Bone marrow (tissue), 2 donors: ENCODE measurements at places on chromosomes 5 and 9.

DNA sequence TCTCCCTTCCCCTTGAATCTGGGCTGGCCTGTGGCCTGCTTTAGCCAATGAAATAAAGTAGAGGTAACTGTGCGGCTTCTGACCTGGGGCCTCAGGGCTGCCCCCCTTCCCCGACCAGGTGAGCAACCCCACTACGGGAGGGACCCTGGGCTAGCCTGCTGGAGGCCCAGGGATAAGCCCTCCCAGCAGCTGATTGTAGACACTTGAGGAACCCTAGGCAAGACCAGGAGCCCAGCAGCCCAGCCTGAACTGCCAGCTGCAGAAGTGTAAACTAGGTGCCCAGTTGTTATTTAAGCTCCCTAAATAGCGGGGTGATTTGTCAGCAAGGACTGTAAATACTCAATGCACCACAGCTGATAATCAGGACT is 41.3 kb downstream of the RAPGEF1 start:
- DNase-seq: no peak

GRCh38 chr5:152237531-152237930 is 167.5 kb downstream of the NMUR2 start:
- no peak for DNase-seq

GRCh38 chr5:139717221-139717620 is 69.1 kb downstream of the CXXC5 start:
- DNase-seq: no peak

DNA sequence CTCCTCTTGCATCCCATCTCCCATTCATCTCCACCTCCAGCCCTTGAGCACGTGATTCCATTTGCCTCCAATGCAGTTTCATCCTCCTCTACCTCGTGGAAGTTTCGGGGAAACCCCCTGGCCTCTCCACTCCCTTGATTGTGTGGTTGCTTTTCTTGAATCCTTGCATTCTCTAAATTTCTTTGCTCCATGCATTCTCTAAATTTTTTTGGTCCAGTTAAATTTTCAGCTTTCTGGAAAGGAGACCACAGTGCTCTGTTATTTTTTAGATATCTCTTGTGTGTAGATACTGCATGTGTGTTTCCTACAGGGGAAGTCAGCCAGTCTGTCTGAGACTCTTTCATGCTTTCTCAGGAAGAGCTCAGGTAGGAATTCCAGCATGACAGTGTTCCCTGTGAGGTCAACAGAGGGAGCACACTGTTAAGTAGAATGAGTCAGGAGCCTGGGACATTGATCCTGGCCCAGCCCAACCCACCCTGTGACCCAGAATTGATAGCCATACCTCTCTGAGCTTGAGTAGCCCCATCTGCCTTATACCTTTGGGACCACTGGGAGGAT is 52.8 kb downstream of the AMBP start:
- no peak for DNase-seq

- DNase-seq: no peak
Measured at GRCh38 chr9:126377176-126377509, 50.5 kb downstream of the MVB12B start.

GRCh38 chr5:5145651-5146529 is 5.8 kb downstream of the ADAMTS16 start:
- no peak for DNase-seq

DNA sequence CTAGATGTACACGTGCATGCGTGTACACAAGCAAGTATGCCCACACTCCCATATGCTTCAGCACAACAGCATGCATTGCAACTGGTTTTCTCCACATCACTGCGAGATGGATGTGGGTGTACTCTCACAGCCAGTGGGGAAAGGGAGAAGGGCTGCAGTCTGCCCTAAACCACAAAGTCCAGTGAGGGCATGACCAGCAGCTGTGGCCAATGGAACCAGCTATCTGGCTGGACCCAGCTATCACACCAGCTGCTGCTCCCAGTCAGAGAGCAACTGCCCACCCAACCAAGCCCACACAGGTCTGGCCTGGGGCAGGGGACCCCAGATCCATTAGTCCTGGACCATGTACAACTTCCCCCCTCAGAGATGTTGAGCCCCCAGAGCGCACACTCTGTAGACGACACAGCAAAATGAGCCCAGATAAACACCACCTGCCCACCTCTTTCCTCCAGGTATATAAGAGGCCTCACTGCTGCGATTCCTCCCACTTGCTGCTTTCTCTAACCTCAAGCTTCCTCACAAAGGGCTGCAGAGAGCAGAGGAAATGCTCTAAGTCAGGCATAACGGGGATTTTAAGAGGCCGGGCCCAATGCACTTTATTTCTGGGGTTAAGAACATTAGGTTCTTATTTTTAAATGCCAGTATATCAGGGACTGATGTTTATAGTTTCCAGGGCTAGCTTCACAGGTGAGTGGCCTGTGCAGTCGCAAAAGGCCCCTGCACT is 39.0 kb downstream of the SHB start:
- no peak for DNase-seq

DNA sequence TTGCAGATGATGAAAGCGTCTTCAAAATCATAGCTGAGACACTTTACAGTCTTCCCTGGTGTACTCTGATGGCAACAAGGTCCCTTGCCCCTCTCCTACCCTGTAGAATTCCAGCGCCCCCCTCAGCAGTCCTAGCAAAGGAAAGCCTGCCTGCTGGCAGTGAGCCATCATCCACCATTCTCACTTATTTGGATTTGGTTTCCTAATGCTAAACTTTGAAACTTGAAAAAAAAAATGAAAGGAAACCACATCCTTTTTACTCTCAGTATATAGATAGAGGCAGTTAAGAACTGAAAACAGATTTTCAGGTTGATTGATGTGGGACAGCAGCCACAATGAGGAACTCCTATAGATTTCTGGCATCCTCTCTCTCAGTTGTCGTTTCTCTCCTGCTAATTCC is at the start of gene GZMA:
GZMA (plus strand) TSS at position 299 of the 400 bp plus-strand sequence; CDS start at position 336, 37 bp downstream.
- no peak for DNase-seq

- no peak for DNase-seq
Measured at GRCh38 chr5:173236531-173237142, 1.6 kb upstream of the NKX2-5 start.
